ENCODE measurements at places on chromosomes 12 and 14. TPM values are rescaled to one million over a fixed set of nuclear protein-coding genes. Genes with fewer than 3 reads are reported as not detected.

The SIX6 gene
- total RNA-seq, result not detected

The FGD6 gene
- total RNA-seq, result 21.4 TPM

The SUPT16H gene
- total RNA-seq, result 67.5 TPM

The SMCO2 gene
- total RNA-seq, result not detected

The HOXC6 gene
- total RNA-seq, result not detected

The C12orf54 gene
- total RNA-seq, result not detected

The SAMD4A gene
- 95.8 TPM for total RNA-seq

The KRT80 gene
- 10.3 TPM for total RNA-seq

DNA sequence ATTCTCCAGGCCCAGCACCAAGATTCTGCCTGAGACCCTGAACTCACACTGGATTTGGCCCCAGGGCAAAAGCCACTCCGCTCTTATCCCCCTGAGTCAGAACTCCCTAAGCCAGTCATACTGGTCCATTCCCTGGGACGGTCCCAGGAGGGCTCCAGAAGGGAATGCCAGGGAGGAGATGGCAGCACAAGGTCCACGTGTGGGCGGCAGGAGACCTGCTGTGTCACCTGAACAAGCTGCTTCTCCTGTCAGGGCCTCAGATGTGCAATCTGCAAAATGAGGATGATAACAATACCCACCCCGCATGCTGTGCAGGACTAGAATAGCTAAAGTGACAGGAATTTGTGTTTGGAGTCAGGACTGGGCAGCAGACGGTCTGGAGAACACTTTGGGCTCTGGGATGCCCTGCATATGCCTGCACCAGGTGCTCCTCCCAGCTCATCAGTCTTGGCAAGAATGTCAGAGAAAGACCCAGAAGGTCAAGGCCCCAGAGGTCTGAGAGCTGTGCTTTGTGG is 40.3 kb downstream of the CMKLR1 start:
- no peak for DNase-seq

- DNase-seq, result no peak
Measured at GRCh38 chr14:34347683-34348082, 114.4 kb downstream of the SPTSSA start.

DNA sequence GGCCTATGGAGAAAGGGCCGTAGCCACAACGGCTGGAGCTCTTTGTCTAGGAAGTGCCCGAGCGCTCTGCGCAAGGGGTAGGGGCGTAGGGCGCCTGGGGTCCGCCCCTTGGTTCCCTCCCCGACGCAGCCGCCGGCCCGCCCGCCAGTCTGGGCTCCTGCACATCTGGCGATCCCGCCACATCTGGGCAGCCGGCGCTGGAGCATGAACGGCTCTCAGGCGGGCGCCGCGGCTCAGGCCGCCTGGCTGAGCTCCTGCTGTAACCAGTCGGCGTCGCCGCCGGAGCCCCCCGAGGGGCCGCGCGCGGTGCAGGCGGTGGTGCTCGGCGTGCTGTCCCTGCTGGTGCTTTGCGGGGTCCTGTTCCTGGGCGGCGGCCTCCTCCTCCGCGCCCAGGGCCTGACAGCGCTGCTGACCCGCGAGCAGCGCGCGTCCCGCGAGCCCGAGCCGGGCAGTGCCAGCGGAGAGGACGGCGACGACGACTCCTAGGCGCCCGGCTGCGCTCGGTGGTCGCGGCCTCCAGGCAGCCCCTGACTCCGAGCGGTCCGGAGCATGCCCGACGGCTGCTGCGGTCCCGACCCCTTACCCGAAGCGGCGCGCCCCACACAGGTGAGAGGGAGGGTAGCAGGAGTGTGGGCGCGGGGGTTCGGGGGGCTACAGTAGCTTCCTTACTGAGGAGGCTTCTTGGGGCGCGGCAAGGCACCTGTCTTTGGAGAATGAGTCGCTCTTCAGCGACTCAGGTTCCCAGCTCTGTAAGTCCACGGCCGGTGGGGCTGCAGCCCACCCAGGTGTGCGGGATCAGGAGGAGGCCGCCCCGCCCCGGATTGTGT is at the start of gene SMIM41:
TSS of gene SMIM41 (plus strand) at position 129 of the 827 bp plus-strand sequence. CDS start at position 205, 76 bp downstream.
- DNase-seq, result no peak

DNA sequence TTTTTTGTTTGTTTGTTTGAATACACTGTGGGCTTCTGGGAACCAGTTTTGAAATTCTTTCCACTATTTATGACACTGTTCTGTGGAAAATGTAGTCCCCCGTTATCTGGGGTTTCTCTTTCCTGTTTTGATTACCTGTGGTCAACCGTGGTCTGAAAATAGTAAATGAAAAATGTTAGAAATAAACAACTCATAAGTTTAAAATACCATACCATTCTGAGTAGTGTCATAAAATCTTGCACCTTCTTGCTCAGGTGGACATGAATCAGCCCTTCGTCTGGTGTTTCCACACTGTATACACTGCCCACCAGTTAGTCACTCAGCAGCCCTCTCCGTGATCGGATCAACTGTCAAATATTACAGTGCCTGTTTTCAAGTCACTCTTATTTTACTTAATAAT is 5.1 kb upstream of the PAPOLA start:
- no peak for DNase-seq

DNA sequence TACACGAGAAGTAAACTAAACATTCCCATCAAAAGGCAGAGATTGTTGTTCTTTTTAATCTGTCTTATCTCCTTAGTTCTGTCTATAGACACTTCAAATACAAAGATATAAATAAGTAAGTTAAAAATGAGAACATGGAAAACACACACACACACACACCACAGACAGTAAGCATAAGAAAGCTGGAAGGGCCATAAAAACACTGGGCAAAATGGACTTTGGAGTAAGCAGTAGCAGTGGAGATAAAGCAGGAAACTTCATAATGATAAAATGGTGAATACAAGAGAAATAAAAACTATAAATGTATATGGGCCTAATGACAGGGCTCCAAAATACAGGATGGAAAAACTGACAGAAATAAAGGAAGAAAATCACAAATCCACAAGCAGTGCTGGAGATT is 32.6 kb downstream of the KICS2 start:
- DNase-seq, result no peak

DNA sequence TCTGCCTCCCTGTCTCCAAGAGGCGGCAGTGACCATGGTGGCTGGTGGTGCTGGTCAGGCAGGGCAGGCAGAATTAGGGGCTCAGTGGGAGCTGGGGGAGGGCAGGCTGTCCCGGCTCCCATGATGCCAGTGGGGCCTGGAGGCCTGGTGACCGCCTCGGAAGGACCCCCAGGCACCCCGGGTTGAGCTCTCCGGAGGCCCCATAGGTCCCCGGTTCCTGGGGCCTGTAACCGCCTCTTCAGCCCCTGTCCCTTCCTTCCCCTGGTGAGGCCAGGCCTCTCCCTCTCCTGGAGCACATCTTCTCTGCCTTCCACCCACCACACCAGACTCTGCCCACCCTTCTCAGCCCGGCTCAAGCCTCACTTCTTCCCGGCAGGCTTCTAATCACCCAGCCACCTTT is 117.7 kb upstream of the GSC start:
- DNase-seq, result no peak

DNA sequence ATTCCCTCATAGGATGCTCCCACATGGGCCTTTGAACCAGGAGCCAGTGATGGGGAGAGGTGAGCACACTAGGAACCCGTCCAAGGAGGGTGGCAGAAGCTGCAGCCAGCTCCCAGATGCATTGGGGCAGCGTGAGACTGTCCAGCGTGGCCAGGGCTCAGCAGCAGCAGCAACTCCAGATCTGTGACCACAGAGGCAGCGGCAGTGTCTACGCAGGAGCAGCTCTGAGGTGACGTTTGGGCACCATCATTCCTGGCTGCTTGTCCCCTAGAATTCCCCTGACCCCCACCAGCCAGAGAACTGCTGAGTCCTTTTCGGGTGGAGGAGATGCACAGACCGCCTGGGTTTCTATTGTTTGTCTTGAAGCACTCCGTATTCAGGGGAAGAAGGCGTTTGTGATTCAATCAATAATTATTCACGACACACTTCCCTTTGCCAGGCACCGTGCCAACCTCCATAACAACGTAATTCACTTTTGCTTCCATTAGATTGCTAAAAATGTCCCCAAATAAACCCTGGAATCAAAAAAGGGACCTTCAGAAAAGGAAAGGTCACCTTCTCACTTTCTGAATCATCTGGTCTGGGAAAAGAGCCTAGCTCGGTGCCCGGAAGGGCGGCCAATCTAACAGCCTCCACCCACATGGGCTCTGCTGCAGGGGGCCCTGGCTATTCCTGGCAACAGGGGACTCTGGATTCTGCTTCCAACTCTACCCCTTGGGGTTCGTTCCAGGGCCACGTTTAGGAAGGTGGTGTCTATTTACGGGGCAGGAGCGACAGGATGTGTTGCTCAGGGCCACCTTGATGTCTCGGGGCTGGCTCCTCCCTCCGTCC is 11.4 kb upstream of the BDKRB2 start:
- DNase-seq, result no peak

DNA sequence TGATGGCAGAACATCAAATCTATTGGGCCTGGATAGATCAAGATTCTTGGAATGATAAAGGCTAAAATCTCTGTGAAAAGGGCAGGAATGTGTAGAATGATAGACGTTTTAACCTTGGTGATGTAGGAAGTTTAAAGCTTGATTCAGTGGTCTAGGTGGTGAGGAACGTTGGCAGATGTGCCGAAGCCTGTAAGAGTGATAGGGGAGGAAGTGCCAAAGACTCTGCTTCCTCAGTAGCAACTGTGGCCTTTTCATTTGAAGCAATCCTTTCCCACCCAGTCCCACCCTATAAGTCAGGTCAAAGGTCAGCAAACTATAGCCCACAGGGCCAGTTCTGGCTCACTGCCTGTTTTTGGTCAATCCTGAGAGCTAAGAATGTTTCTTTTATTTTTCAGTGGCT is 62.2 kb downstream of the MBIP start:
- DNase-seq, result no peak

GRCh38 chr12:111435661-111436201 is 30.0 kb downstream of the SH2B3 start:
- DNase-seq, result no peak

GRCh38 chr14:53226553-53226952 is 73.4 kb upstream of the DDHD1 start:
- peak; percentile 68 for DNase-seq

DNA sequence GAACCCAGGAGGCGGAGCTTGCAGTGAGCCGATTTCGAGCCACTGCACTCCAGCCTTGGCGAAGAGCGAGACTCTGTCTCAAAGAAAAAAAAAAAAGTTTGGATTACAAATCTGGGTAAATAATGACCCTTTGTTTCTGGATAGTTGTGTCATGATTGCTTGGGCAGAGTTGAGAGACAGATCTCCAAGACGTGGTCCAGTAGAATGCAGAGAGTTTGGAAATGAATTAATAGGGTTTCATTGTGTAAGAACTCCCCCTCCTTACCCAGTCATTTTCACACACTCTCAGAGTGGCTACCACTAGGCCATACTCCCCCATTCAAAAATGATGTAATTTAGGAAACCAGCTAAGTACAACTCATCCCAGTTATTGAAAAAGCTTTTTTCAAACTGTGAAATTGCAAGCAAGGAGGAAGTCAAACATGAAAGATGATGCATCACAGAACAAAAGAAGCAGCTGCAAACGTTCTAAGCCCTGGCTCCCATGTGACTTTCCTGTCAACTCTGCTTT is 1331.9 kb downstream of the AACS start:
- peak; percentile 77 for DNase-seq

DNA sequence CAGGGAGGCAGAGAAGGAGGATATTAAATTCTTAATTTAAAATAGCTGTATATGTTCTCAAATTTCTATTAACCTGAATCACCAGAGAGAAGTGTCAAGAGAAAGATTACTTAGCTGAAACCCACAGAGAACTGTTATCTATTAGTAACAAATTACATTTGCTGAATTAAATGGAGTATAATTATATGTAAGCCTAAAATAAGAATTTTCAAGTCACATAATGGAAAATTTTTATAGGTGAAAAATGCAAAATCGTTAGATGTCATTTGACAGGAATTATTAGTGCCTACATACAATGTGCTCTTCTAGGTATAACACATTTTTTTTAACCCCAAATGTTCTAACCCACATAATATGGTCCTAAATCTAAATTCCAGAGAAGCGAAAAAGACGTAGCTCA is 4.1 kb upstream of the ATP2B1 start:
- no peak for DNase-seq

DNA sequence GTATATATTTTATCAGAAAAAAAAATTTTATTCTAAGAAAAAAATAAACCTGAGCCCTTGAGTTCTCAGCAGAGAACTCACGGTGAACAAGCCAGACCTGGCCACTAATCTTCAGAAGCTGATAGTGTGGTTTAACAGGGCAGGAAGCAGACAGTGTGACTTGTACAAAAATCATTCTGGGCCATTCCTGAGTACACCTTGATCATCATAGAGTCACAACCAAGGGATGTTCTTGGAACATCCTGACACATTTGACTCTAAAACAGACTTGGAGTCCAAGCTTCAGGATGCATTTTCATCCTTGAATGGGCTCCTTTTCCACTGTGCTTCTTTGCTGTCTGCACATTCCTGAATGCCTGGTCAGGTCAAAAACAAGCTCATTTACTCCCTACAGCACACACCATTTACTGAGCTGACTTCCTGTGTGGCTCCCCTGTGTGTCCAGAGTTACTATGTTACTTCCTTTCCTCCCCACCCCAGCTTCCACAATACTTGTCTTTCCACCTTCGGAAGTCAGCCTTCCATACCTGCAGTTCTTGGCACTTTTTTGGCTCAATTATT is 112.0 kb downstream of the ANO6 start:
- no peak for DNase-seq

- DNase-seq, result no peak
Measured at GRCh38 chr12:112031472-112031871, 18.2 kb downstream of the ERP29 start.

GRCh38 chr12:54700849-54701248 is 52.7 kb upstream of the DCD start:
- no peak for DNase-seq

DNA sequence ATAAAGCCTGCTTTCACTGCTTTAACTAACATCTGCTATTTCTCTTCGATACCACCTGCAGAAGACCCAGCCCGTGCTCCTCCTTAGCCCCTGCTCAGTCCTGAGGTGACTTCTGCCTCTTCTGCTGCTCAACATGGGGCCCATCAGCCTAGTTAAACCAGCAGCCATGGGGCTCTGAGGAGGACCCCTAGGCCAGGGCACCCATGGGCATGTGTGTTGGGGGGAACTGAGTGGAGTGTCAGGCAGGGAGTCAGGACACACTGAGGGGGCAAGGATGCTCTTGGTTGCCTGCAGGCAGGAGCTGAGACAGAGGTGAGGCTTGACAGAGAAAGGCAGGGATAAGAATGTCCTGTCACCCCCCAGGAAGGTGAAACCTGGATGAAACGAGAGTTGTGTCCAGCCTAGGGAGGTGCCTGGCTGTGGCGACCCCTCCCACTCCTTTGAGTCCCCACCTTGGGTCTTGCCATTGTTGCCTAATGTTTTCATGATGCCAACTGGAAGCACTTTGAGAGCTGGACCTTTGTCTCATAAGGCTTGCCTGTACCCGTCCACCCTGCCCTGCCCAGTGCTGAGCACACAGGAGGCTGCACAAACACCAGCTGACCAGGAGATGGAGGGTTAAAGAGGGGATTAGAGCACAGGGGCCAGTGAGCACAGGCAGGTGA is 12.5 kb upstream of the RABGGTA start:
- DNase-seq, result no peak
